ENCODE measurements at places on chromosomes 4 and X. TPM values are rescaled to one million over a fixed set of nuclear protein-coding genes. Genes with fewer than 3 reads are reported as not detected.

GRCh38 chr4:70842761-70843435 is 3.2 kb upstream of the GRSF1 start:
- no peaks in the 10 kb centered on the region for H3K27me3 ChIP-seq
- no peak overlapping the region for H3K27ac ChIP-seq
- DNase-seq = no peak
- H3K36me3 ChIP-seq = peaks cover 6% of the 10 kb centered on the region

DNA sequence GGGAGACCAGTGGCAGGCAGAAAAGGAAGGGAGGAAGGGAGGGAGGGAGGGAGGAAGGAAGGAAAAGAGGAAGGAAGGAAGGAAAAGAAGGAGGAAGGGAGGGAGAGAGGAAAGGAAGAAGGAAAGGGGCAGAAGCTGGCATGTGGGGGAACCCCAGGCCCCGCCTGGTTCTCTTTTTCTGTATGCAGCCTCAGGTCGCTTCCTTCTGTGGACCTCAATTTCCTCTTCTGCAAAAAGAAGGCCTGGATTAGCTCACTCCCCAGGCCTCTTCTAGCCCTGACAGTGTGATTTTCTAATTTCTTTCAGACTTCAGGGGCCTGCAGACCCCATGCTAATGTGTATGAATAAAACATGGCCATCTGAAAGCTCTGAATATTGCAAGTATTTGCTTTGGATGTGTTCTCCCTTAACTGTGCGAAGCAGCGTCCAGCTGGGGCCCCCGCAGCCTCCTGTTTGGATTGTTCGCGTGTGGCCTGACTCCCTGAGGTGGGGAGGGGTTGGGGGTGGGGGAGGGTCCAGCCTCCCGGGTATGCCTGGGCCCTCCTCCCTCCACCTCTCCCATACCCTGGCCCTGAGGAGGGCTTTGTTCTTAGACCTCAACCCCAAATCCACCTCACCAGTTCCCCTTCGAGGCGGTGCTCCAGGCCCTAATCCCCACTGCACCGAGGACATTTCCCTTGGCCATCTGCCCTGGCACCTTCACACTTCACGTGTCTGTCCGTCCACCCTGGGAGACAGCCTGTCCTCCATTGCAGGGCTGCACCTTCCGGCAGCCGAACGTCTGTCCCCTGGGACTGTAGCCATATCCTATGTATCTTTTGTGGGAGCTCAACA is 199.9 kb upstream of the ATP6AP2 start:
- H3K36me3 ChIP-seq = no peaks in the 10 kb centered on the region
- no peak overlapping the region for H3K27ac ChIP-seq
- peaks cover 42% of the 10 kb centered on the region for H3K27me3 ChIP-seq

GRCh38 chrX:129496625-129497024 is 26.7 kb downstream of the SMARCA1 start:
- DNase-seq = peak; percentile 15
- no peak overlapping the region for H3K27ac ChIP-seq
- H3K27me3 ChIP-seq = peaks cover 23% of the 10 kb centered on the region
- no peak overlapping the region for H3K4me3 ChIP-seq
- H3K36me3 ChIP-seq = no peaks in the 10 kb centered on the region

DNA sequence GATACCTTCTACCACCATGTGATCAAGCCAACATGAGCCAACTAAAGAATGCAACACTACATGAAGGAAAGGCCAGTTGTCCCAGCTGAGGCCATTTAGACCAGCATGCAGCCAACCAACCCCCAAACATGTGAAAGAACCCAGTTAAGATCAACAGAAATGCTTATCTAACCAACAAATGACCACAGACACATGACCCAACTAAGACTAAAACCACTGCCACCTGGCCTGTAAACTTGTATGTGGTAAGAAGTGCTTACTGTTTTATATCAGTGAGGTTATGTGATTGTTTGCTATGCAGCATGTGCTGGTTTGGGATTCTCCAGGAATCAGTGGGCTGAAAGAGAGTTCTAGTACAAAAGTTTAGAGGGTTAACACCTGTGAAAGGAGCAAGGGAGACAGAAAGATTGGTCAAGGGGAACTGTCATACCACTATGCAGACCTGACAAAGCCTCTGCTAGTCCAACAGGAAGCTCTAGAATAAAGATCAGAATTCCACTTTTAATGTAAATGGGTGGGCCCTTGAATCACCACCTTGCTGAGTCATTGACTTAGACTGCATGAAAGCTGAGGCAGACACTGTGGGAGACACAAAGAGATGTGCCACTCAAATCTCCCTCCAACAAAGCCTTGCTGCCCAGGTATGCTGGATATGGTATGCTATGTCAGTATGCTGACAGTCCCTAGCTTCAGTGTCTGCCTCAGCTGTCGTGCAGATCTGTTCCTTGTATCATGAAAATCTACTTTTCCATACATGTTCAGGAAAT is 6.1 kb upstream of the SH3D19 start:
- peak; percentile 23 for DNase-seq
- no peaks in the 10 kb centered on the region for H3K36me3 ChIP-seq
- no peak overlapping the region for H3K4me3 ChIP-seq
- no peak overlapping the region for H3K27ac ChIP-seq
- no peaks in the 10 kb centered on the region for H3K27me3 ChIP-seq

The PPBP gene
- total RNA-seq = not detected

- H3K27ac ChIP-seq = no peak overlapping the region
- no peaks in the 10 kb centered on the region for H3K27me3 ChIP-seq
- peaks cover 22% of the 10 kb centered on the region for H3K4me1 ChIP-seq
- DNase-seq = peak; percentile 79
- H3K36me3 ChIP-seq = no peaks in the 10 kb centered on the region
Measured at GRCh38 chr4:158016511-158016910, 156.3 kb downstream of the GASK1B start.

DNA sequence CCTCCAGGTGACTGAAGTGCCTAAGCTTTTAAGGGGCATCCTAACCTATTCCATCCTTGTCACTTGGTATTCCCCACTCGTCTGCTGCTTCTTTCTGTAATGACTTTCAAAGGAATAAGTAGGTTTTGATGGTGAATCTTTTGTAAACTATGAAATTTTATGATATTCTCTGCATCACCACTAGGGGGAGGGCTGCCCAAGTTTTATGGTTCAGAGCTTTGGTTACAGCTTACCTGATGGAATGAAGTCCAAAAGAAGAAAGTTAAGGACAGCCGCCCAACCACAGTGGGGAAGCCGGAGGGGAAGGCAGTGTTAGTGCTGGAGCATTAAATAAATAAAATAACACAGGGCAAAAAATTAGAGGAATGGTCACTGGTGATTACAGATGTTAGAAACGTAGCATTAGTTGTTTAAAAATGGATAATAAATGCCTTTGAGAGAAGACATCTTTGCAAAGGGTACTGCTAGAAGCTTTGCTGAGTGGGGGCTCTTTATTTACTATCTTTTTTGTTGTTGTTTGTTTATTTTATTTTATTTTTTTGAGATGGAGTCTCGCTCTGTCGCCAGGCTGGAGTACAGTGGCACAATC is 204.9 kb downstream of the GBA3 start:
- peak; percentile 53 for DNase-seq
- H3K36me3 ChIP-seq = no peaks in the 10 kb centered on the region
- H3K27ac ChIP-seq = no peak overlapping the region
